ENCODE measurements at places on chromosomes 1 and 21.

DNA sequence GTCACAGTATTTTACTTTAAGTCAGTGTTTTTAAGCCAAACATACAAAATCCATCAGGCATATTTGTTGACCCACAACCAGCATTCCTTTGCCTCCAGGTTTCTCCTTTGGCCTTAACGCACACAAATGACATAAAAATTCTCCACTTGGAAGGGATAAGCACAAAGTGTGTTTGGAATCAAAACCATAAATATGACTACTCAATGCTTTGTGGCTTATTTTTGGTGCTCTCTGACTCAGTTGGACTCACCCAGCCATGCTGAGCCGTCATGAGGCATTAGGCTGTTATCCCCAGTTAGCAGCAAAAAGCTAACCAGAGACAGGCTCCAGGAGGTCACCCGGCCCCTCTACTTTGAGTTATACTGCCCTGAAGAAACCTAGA, 948 bp downstream of the PRUNE1 start:
- DNase-seq = no peak

- DNase-seq = no peak
Observed at GRCh38 chr1:223231581-223231980, 88.5 kb upstream of the TLR5 start.

DNA sequence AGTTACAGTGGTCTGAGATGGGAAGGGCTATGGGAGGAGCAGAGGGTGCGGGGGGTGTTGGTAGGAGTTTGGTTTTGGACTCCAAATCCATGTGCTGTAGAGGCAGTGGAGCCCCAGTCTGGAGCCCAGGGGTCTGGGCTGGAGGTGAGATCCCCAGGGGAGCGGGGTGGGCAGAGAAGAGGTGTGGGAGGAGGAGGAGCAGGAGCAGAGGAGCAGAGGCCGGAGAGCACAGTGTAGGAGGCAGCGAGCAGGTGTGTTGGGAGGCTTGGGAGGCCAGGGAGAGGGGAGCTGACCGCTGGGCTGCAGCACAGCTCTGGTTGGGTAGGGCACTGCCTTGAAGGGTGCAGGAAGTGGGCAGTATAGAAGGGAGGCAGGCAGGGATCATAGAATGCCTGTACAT, 28.9 kb downstream of the LHX4 start:
- no peak for DNase-seq

- DNase-seq = no peak
Observed at GRCh38 chr21:45265721-45266517, 21.8 kb downstream of the POFUT2 start.

- no peak for DNase-seq
Observed at GRCh38 chr1:99751877-99752504, 14.4 kb downstream of the FRRS1 start.

DNA sequence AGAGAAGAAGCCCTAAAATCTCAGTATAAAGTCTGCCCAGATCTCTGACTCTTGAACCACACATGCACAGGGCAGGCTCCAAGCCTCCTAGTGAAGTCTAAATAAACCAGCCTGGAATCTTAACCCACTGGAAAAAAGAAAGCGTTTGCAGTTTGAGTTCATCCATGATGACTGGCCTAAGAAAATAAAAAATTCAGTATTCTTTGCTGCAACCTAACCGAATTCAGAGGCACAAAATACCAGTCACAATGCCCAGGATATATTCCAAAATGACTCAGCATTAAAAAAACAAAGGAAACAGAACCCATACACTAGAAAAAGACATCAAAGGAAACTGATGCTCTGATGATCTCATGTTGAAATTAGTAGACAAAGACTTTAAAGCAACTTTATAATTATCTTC, 269.2 kb downstream of the SDCCAG8 start:
- no peak for DNase-seq

GRCh38 chr21:37771181-37771580, 145.1 kb downstream of the KCNJ6 start:
- no peak for DNase-seq

GRCh38 chr1:159132271-159132881, 39.0 kb upstream of the CADM3 start:
- peak; percentile 44 for DNase-seq
